DMS79 treated with DMSO at 0.1 percent for 48 hours (cell line): ENCODE measurements at places on chromosomes 16 and 17.
A peak's percentile ranks its signal among the peaks of the same experiment; 100 is the strongest.

- DNase-seq = peak; percentile 50
These were observed 26.2 kb upstream of the WFDC1 start for GRCh38 chr16:84268291-84269040.

DNA sequence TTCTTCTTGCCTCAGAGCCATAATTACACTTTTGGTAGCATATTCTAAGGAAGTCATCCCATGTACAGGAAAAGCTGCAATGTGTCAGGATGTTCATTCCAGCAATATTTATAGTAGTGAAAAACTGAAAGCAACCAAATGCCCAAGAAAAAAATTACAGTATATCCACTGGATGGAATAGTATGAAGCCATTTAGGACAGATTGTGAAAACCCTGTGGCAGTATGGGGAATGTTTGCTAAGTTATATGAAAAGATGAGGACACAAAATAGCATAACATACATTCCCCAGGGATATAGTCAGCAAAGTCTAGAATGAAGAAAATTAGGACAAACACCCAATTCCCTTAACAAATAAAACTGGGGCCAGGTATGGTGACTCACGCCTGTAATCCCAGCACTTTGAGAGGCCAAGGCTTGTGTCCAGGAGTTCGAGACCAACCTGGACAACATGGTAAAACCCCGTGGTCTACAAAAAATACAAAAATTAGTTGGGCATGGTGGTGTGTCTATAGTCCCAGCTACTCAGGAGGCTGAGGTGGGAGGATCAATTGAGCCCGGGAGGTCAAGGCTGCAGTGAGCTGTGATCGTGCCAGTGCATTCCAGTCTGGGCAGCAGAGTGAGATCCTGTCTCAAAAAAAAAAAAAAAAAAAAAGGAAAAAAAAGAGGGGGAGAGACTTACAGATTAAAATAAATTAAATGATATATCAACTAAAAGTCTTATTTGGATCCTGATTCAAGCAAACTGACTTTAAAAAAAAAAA is 2.3 kb downstream of the LRRC3C start:
- DNase-seq = no peak

DNA sequence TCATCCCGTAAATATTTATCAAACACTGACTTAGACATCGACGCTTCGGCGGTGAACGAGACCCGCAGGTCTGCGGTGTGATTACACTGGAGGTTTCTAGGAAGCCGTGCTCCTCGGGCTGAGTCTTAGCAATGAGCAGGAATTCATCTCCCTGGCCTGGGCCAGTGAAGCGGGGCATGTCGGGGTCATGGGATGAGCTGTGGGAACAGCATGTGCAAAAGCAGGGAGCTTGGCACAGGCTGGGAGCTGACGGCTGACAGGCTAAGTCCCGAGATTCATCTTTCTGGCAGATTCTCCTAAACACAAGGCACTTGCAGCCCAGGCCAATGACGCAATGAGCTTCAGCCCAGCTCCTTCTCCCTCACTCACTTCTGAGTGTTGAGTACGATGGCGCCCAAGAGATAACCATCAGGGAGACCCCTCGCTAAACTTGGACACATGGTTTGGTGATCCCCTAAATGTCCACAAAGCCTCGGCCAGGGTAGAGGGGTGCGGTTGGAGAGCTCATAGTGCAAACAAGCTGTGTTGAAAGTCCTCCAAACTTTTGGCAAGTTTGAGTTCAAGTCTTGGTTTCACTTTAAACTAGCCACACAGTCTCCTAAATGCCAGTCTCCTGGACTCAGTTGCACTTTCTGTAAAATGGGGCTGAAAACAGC is 12.8 kb downstream of the CRISPLD2 start:
- DNase-seq = no peak

- peak; percentile 8 for DNase-seq
These were observed 113.1 kb downstream of the SNX29 start for GRCh38 chr16:12089492-12090150.

DNA sequence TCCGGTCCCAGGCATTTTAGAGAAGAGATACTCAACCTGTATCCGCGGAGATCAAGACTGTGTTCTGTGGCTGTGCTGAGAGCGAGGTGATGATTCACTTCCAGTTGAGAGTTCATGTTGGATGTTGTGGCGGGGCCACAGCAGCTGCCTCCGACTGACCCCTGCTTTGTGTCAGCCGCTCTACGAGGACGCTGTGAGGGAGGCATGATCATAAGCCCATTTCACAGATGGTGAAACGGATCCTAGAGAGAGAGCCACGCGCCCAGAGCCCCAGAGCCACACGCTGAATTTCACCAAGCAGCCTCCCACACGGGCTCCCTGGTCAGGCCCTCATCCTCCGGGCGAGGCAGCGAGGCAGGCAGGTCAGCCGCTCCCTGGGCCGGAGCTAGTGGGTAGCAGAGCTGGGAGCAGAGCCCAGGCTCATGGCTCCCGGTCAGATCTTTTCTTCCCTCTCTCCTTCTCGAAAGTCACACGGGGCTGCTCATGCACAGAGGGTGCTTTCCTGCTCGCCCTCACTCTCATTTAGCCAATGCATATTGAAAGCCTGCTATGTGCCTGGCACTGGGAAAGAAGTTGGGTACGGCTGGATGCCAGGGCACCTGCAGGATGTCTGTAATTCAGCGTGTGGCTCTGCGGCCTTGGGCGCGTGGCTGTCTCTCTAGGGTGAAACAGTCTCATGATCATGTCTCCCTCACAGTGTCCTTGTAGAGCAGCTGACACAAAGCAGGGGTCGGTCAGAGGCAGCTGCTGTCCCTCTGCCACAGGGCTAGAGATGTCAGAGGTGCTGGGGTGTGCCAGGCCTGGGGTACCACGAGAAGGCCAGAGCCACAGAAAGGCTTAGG is 155.6 kb upstream of the CHMP6 start:
- DNase-seq = no peak

DNA sequence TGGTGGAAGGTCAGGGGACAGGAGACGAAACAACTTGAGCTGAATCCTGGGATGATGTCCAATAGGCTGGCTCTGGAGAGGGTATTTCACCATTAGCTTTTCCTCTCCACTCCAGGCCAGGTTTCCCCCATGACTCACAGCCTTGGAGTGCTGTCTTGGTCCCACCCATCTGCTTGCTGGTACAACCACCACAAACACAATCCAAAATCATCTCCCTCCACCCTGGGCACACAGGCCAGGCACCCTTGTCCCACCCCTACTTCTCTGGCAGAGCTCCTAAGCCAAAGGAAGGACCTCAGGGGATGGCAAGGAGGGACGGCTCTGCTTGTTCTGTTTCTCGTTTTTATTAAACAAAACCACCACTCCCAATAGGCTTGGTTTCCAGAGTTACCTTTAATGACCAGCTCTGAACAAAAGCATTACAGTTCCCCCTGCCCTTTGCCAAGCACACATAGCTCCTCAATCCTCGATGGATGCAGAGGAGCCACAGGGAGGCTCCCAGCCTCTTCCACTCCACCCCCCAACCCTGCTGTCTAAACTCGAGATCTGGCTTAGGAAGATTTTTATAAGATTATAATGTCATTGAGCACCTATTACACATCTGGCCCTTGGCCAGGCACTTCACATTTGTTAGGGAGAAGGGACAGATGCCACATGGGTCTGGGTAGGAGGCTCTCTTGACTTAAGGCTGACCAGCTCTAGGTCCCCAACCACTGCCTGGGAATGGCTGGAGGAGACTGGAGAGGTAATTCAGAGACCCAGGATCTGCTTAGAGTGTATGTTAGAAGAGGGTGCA is 13.3 kb downstream of the CAVIN1 start:
- DNase-seq = peak; percentile 23

DNA sequence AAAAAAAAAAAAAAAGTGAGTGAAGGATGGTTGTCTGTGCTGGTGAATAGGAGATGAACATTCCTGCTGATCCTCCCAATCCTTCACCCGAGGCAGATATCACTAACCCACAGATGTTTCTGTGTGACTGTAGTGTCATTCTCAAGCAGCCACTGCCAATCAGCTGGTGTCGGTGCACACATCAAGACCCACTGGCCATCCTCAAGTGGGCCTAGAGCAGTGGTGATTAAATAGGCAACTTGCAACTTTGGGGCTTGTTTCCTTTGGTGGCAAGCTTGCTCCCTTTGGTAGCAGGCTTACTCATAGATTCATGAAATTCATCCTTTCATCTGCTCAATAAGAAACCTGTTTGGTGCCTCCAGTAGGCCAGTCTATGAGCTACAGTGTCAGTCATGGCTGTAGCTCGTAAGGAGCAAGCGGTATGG is 51.1 kb upstream of the LGALS9 start:
- DNase-seq = no peak

DNA sequence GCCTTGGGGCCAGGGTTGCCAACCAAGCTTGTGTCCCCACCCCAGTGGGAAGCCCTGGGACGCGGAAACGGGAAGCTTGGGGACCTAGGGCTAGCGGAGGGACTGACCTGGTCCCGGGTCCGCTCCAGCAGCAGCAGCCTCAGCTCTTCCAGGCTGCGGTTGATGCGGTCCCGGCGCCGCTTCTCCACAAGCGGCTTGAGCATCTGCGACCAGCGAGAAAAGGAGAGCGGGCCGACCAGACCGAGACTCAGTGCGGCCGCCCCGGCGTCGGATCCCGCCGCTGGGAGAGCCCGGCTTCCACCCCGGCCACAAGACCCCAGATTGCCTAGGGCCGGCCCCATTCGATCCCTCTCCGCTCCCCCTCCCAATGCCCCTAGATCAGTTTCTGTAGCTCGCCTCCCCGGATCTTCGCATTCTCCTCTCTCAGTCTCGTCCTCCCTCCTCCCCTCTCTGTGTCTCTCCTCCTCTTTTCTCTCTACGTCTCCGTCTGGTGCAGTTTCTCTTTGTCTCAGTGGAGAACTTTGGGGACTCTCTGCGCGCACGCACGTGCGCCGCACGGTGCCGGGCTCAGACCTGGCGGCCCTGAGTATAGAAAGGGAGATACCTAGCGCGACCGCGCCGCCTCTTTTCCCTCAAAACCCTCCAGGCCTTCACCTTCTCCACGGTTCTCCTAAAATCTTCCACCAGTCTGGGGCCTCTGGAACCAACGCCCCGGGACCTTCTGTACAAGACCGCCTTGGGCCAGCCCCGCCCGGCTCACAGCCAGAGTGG is 797 bp downstream of the HES7 start:
- no peak for DNase-seq

DNA sequence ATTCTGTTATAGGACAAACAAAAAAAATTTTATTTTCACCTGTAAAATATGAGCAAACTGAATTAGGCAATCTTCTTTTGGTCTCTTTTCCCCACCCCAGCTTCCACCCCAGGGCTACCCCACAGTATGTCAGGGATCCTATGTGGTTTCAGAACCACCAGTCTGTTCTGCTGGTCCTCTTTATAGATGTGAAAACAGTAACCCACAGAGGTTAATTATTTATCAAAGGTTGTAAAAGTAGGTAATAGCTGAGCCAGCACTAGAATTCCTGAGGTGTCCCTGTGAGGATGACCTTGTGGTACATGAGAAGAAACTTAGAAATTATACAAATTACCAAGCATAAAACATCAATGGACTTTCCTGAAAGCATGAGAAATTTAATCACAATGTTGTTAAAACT is 428.7 kb downstream of the CNTNAP4 start:
- no peak for DNase-seq
